ENCODE measurements at places on chromosomes 11 and 22.

DNA sequence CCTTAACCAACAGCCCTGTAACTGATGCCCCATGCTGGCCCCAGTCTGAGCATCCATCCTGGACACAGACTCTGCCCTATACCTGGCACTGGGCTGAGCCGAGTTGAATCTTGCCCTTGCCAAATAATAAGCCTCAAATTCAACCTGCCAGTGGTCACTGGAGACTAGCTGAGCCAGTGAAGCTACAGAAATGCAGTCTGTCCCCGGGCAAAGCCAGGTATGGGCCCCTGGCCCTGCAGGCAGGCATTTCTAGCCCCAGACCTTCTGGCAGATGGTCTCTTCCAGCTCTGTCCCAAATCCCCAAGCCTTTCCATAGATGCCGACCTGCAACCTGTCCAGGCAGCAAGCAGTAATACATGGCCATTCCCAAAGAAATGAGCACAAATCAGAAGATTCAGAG is 4.7 kb downstream of the CLPB start:
- no peak for DNase-seq

DNA sequence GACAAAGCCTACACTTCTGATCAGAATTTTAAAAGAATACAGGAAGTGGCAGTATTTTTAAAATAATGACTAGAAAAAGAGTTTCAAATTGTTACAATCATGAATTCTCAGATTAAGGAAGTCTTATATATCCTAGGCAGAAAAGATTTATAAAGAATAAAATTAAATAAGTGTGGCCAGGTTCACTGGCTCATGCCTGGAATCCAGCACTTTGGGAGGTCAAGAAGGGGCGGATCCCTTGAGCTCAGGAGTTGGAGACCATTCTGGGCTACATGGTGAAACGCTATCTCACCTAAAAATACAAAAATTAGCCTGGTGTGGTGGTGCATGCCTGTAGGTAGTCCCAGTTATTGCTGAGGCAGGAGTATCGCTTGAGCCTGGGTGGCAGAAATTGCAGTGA is 24.1 kb downstream of the XKR3 start:
- no peak for DNase-seq

- DNase-seq: no peak
These were observed 1.6 kb upstream of the IRF7 start for GRCh38 chr11:617199-617911.

DNA sequence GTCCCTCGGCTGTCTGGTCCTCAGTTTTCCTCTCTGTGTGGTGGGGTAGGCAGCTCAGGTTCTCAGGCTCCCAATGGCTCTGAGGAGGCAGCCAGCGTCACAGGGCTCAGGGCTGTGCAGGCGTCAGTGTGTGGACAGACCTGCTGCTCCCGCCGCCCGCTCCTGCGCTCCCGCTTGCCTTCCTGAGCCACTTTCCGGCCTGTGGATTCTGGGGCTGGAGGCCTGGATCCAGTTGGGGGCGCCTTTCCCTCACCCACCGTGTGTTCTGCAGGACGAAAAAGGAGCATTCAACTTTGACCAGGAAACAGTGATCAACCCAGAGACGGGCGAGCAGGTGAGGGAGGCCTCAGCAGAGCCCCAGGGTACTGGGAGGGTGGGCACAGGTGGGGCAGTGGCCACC is 14.7 kb downstream of the DPP3 start:
- DNase-seq: no peak

DNA sequence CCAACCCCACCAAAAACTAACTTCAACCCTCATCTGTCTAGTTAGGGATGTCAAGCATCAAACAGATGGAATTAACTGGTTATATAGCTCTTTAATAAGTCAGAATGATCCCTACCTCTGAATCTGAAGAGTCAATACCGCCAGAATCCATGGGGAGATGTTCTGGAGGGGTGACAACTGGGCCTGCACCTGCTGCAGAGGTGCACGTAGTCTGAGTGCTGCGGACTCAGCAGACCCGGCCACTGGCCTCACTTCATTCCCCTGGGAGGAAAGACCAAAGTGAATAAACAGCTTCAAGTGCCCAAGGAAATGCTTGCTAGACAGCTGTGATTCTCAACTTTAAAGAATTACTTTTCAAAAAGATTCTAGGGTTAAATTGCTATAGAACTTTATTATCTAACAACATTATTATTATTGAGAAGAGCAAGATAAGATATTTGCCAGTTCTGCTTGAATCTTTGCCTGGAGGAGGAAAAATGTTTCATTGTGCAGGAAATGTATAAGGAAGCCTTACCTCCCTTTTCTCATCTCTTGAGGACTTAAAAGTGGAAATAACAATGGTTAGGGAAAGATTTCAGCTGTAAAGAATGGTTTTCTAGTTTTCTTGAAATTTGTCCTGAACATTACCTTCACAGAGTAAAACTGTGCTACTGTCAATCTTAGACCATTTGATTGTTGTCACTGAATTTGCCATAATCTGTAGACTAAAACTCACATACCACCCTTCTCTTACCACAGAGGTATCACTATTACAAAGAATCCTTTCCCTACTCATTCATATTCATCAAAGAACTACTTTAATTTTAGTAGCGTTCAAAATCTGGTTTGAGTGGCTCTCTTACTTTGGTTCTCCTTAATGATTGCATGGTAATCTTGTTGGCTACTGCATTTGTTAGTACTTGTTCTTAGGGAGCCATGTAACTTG is 4.2 kb downstream of the XBP1 start:
- no peak for DNase-seq

DNA sequence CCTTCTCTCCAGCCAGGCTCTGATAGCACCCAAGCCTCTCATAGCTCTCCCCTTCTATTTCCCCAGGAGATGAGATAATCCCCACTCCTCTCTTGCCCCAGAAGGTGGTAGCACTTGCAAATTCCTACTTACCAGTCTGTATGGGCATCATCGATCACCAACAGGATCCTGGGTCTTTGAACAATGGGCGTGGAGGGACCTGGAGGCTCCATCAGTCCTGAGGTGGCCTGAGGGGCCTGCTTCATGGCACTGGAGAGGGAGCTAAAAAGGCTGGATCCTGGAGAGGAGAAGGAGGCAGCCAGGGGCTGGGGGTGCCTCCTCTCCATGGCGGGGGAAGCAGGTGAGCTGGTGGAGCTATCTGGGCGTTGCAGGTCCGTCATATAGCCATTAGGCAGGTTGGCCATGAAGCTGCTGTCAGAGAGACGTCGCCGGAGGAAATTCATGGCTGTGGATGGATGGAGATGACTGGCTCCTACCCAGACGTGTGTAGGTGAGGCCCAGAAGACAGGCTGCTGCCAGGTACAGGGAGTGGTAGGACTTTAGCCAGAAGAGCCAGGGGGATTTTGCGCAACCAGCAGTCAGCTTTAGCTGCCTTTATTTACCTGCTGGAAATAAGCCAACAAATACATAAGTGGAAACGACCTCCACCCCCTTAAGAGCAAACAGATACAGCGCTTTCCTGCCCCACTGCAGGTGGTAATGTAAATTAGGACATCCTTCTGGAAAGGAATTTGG is 51.8 kb downstream of the SYN3 start:
- no peak for DNase-seq
